Activated T-helper 1 cell treated with Interleukin-2 at 50 U/mL for 16 hours (primary cell): ENCODE measurements at places on chromosomes 7 and 10.

- DNase-seq, result no peak
Measured at GRCh38 chr7:45101748-45102147, 9.7 kb downstream of the TBRG4 start.

DNA sequence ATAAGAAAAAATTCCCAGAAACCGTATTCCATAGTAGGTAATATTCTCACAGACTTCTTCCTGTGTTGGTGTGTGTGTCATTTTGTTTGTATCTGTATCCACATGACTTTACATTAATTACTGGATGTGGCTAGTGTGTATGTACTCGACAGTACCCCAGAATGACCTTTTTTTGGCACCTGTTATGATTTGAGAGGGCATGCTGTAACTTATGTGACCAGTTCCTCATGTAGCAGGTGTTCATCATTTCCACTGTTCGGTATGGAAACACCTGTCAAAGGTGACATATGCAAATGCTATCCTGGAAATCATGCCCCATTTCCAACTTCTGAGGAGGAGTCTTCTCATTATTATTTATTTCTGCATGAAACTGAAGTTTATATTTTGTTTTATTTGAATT lies 89.3 kb downstream of the ZMYND11 start:
- no peak for DNase-seq

DNA sequence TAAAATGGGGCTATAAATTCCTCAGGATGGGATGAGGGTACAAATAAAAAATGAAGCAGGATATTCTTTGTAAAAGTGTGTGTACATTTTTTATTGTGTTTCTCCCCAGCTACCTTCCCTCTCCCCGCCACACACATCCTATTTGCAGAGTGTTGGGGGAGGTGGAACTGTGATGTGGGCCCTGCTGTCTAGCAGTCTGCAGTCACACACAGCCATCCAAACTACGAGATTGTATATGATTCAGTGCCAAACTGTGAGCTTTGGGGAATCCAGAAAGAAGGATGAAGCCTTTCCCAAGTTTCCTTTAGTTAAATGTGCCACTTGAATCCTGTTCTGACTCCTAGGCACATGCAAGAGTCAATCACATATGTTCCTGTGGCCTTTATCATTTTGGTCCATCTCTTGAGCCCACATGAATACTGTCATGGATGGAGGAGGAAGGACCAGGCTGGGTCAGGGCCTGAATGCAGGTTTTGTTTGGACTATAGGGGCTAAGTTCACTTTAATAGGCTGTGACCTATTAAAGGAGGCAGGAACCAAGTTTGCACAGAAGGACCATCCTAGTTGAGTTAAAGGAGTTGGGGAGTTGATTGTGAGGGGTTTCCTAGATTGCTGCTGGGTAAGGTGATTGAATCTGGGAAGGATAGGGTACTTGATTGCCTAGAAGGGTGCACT lies 1.1 kb upstream of the SEMA4G start:
- DNase-seq, result no peak

DNA sequence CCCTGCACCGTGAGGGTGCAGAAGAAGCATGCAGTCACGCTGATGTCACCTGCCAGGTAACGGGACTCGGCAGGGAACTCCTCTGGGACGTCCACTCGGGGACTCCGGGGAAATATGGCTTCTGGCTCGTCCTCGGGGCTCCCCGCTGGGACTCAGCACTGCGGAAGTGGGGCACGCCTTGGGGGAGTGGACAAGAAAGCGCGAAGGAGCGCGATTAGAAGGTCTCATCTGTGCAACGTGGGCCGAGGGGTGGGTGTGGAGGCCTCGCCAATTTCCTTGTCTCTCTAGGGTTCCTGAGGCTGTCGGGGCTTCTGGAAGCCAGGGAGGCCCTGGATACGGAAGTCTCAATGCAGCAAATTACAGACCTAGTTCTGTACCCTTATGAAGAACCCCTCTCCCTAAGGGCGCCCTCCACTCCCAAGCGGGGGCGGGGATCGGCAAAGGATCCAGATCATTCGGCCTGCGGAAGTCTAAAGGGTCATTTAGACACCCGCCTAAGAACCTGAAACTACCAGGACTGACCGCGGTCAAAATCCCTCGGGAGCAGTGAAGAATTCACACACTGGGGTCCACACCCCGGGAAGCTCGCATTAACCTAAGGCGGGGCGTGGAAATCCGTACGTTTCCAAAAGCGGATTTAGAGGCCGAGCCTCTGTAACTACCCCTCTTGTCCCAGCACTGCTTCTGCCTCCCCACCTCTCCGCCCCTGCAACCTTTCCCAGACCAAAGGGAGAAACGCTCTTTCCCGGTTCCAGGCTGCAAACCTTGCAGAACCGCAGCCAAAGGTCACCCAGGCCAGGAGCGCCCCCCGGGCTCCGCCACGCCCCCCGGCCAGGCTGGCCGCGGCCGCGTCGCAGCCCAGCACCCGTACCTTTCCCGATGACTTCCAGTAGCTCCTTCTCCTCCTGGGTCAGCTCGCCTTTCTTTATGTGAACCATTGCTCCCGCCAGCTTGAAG lies 640 bp downstream of the ANKMY2 start:
- peak; percentile 41 for DNase-seq

GRCh38 chr10:117476716-117477115 lies 65.8 kb upstream of the EMX2 start:
- DNase-seq, result no peak

DNA sequence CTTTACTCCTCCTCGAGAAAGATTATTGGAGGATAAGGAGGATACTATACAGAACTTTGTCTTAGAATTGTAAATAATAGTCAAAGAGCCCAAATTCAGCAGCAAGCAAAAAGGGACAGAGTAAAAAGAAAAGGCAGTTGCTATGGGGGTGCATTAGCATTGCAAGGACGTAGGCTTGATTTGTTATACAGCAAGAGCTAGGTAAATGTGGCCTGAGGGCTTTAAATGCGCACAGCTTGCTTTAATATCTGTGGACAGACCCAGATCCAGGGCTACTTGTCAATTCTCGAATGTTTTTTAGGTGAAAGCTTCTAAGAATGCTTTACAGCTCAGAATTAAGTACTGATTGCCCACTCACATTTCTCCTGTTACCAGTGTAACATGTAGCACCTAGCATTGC lies 58.5 kb downstream of the CELF2 start:
- DNase-seq, result no peak

GRCh38 chr7:146494952-146495596 lies 378.5 kb downstream of the CNTNAP2 start:
- no peak for DNase-seq

DNA sequence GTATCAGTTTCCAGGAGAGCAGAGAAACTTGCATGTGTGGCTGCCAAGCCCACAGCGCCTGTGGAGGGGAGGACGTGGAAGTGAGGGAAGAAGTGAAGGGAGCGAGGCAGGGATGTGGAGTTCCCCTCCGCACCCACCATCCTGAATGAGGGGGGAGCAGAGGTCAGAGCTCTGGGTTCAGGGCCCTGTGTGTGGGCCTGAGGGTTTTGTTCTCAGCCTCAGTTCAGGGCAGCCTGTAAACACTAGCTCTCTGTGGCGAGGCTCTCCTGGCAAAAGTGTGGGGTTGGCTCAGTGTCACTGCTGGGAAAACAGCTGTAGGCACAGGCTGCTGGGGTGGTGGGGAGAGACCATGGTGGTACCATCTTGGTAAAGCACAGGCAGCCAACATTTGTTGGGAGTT lies 108.4 kb downstream of the C10orf105 start:
- no peak for DNase-seq

GRCh38 chr10:97522071-97522470 lies 23.3 kb downstream of the UBTD1 start:
- no peak for DNase-seq

DNA sequence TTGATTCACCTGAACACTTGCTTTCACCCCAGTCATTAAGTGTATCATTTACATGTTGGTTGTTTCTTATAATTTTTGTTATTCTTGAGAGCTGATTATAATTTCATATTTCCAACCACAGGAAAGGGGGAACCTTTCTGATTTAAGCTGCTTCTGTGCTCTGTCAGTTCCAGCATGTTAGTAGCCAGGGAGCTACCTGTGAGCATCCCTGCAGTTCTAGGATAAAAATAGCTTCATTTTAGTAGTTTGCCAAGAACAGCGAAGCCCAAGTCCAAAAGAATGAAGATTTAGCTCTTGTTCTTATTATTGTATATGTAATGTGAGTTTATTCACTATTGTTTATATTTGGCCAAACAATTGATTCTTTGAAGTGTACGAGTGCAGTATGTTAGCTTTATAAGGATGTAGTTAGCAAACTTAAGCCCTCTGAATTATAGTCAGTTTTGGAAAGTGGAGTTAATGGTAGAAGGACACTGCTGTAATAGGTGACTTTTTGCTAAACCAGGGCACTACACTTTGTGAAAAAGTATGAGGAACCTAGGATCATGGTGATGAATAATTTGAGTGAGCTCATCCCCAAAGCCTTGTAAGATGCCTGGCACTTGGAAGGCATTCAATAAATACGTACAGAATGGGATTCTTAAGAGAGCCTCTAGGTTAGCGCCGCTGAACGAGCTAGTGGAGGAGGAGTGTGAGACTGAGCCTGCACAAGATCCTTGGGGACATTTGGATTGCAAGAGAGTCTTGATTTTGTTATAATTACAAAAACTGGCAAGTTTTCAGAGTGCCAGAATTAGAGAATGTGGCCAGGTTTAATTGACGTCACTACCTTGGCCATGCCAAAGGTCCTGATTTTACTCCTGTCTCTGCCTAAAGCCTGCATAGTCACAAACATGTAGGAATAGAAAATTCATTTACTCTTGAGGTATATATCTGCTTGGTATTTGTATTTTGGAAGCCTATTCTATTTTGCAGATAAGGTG lies 29.8 kb downstream of the DNAH11 start:
- no peak for DNase-seq

- no peak for DNase-seq
Measured at GRCh38 chr7:6248581-6248980, 23.8 kb downstream of the CYTH3 start.

GRCh38 chr7:137871170-137871915 lies 24.6 kb upstream of the DGKI start:
- no peak for DNase-seq

DNA sequence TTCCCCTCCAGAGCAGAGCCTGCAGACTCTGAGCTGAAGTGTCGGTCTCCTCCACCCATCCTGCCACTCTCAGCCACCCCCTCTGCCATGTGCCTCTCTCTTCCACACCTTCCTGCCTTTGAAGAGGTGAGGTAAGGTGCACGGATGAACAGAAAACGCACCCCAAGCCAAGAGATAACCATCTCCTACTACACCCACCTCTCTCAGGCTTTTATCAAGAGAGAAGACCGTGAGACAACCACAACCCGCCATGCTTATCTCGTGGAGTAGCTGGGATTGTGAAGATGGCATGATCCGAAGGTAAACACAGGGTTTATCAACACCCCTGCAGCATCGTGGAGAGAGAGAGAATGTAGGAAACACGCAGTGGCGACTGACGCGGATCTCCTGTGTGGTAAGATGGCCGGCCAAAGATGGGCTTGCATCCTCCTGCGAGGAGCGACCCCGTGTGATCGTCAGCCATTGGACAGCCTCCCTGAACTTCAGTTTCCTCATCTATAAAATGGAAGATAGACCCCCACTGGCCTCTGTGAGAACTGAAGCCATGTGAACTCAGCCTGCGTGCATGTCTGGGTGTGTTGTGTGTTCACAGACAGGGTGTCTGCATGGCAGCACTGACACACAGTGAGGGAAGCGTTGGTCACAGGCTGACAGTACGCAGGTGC lies 219.0 kb downstream of the DIP2C start:
- DNase-seq, result peak; percentile 29

- DNase-seq, result no peak
Measured at GRCh38 chr7:129750501-129750900, 139.0 kb downstream of the NRF1 start.

DNA sequence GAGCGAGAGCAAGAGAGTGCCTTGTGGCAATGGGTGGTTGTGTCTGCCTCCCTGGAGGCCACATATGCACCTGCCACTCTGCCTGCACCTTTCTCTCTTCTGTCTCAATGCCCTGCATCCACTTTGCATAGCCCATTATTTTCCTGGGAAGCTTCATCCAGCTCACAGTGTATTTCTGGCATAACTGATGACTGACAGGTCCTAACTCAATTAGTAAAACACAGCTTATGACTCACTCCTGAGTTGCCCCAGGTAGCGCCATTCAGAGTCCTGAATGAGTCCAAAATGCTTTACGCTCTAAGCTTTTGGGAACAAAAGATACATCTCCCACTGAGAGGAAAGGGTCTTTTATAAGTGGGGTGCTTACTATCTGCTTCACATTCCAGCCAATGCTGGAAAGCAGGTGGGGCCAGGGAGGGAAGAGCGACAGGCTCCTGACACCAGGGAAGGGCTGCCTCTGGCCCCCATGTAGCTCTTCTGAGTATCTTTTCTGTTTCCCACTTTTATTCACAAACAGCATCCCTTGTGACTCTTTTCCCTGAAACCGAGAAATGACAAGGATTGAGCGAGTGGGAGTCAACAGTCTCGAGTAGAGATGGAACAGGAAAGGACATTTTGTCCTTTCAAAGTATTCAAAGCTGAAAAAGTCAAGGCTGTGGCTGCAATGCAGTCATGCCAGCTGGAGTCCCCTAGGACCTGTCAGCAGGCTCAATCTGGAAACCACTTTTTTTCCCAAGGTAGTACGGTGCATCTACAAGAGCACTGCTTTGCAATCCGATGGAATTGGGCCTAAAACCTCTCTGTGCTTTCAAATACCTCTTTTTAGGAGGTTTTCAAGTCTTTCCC lies 479.3 kb upstream of the PODXL start:
- no peak for DNase-seq

DNA sequence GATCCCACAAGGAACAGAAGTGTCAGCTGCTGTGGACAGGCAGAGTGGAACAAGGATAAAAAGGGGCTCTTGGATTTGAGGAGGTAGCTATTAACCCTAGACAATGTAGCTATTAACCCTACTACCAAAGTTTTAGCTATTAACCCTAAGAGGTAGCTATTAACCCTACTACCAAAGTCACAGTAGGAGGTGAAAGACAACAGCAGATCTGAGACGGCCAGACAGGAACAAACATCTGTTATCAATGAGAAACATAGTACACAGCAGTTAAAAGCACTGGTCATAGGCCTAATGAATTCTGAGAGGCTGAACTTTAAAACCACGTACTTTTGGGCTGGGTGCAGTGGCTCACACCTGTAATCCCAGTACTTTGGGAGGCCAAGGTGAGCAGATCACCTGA lies 11.9 kb downstream of the ERCC6 start:
- no peak for DNase-seq

DNA sequence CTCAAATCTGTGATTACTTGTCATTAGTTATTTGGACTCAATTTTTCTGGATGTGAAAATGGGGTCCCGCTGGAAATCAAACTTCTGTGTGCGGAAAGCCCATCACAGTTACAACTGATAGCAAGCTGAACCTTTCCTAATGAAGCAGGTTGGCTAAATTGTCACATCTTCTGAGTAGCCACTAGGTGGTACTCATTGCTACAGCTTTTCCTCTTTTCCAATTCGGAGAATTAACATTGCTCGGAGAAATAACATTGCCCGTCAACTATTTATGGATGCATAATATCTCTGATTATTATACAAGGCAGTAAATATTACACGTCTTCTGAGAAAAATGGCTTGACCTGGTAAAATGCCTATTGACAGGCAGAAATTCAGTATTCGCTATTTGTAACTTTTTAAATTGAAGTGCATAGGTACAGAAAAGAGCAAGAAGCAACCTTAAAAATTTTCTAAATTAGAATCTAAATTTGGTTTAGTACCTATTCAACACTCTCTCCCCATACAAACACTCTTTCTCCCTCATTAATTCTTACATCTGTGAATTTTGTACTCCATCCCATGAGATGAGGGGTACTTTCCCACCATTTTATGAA lies 17.3 kb upstream of the BLOC1S2 start:
- DNase-seq, result no peak

- DNase-seq, result no peak
Measured at GRCh38 chr7:154566877-154567276, 436.0 kb downstream of the PAXIP1 start.

- DNase-seq, result no peak
Measured at GRCh38 chr10:63767138-63767801, 246.1 kb downstream of the REEP3 start.

- no peak for DNase-seq
Measured at GRCh38 chr7:121337398-121337797, 8.6 kb downstream of the WNT16 start.
